Stimulated activated CD4-positive, alpha-beta T cell treated with anti-CD3 and anti-CD28 coated beads, TNF-alpha, amount 100 ng/mL, for 4 hours (primary cell): ENCODE measurements at places on chromosomes 4 and X.

- DNase-seq, result no peak
These were observed 437.7 kb upstream of the FRG1 start for GRCh38 chr4:189502841-189503435.

- DNase-seq, result no peak
These were observed 150.6 kb downstream of the SPATA18 start for GRCh38 chr4:52201715-52202114.

- DNase-seq, result no peak
These were observed 15.2 kb downstream of the SHROOM4 start for GRCh38 chrX:50798783-50799182.

DNA sequence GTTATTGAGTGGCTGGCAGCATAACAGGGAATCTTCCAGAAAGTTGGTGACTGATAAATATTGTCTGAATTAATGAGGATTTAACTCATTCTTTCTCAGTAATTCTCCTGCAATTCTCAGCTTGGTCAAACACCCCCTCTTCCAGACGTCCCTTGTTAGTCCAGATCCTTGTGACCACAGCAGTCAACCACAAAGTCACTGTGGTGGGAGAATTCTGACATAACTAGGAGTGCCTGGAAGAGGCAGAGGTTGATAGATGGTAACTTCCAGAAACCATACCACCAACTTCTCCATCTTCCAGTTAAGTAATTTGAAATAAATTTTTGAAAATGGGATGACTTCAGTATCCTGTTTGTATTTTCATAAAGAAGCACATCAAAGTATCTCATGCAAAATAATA is 90.1 kb downstream of the CEP44 start:
- DNase-seq, result no peak

- no peak for DNase-seq
These were observed 81.9 kb downstream of the HMGB2 start for GRCh38 chr4:173252024-173252935.
